Chondrocyte (in vitro differentiated cells): ENCODE measurements at places on chromosomes 4 and X.

GRCh38 chr4:26369581-26369980 lies 48.8 kb downstream of the RBPJ start:
- no peak for DNase-seq

GRCh38 chr4:122212880-122213279 lies 60.7 kb downstream of the BLTP1 start:
- no peak for DNase-seq

- DNase-seq, result no peak
Observed at GRCh38 chrX:13257223-13258051, 62.4 kb downstream of the ATXN3L start.

GRCh38 chr4:126532527-126532926 lies 1100.2 kb upstream of the INTU start:
- no peak for DNase-seq

DNA sequence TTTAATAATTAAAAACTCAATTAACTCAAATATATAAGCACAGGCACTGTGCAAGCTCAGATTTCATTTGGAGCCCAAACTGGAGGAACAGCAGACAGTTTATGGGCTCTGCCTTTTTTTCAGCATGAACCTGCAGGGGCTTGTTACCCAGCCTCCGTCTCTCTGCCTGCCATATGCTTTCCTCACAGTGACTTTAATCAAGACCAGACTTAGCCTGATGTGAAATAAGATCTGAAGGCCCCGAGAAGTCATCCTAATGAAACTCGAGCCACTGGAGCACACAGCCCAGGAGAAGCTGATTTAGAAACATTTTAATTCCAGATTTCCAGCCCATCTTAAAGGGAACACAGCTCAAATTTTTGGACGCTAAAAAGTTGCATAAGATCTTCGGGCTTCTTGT lies 55.6 kb downstream of the SPATA18 start:
- no peak for DNase-seq

GRCh38 chr4:25320773-25321172 lies 8.2 kb downstream of the ZCCHC4 start:
- no peak for DNase-seq

GRCh38 chr4:25117274-25117673 lies 43.0 kb downstream of the SEPSECS start:
- no peak for DNase-seq

GRCh38 chr4:88963817-88964216 lies 93.2 kb downstream of the FAM13A start:
- no peak for DNase-seq

- no peak for DNase-seq
Observed at GRCh38 chr4:156710365-156711192, 261.0 kb downstream of the PDGFC start.

GRCh38 chr4:158159054-158159717 lies 13.6 kb downstream of the GASK1B start:
- no peak for DNase-seq

DNA sequence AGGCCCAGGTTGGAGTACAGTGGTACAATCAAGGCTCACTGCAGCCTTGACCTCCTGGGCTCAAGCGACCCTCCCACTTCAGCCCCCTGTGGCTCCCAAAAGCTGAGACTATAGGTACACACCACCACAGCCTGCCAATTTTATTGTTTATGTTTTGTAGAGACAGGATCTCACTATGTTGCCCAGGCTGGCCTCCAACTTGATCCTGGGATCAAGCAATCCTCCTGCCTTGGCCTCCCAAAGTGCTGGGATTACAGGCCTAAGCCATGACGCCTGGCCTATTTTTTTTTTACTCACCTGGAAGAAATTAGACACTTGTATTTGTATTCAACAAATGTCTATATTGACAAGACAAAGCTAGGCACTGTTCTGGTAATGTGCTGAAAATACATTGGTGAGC lies 25.1 kb downstream of the FAM156A start:
- DNase-seq, result no peak

- no peak for DNase-seq
Observed at GRCh38 chr4:134862116-134862515, 660.5 kb upstream of the PABPC4L start.

GRCh38 chrX:31329298-31329697 lies 257.5 kb upstream of the FTHL17 start:
- DNase-seq, result no peak

DNA sequence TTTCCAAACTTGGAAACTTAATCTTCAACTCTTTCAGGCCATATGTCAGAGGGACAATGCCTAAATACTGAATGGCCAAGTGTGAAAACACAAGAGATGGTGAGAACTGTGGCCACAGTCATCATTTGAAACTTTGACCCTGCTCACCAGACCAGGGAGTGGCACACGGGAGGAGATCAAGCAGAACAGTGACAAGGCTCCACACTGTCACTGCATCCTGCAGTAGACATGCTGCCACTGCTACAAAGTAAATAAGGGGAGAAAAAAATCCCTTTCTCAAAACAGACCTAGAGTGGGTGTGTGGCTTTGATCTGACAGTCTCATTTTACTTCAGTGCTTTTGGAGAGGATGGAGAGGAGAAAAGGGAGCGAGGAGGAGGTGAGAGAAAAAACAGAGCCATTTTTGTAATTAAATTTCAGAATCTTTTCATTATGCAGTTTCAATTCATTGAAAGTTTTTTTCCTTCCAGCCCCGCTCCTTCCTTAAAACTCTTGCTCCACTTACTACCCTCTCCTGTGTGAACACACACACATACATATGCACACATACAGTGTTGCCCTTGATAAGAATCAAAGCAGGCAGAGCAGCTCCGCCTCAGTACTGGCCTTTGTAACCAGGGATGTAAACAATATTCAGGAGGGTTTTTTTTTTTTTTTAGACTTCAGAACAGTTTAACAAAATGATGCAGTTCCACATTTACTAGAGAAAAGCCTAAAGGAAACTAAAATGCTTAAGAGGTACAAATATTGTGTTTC lies 34.4 kb downstream of the NEXMIF start:
- no peak for DNase-seq

DNA sequence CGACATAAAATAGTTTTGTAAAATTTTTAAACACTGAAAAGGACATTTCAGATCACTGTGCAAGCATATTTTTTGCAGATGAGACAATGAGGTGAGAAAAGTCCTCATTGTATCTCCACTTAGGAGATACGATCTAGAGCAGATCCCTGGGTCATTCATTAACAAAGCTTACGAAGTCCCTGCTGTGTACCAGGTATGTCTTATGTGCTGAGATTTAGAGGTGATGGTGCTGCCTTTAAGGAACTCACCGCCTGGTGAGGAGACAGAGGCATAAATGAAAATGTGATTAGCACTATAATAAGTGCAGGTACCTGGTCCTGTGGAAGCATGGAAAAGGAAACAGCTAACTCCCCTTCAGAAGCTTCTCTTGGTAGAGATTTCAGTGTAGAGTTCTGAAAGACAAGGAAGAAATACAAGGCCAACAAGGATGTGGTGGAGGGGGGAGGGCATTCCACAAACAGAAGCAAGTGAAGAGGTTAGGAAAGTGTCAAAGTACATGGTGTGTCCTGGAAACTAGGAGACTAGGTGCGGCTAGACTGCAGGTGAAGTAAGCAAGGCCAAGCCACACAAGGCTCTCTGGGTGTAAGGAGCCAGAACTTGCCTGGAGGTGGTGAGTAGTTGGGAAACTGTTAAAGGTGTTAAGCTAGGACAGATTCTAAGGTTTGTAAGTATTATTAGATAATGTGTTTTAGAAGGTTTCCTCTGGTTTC lies 1.5 kb upstream of the NDNF start:
- DNase-seq, result no peak

- no peak for DNase-seq
Observed at GRCh38 chr4:58214376-58214775, 1104.2 kb upstream of the IGFBP7 start.

- no peak for DNase-seq
Observed at GRCh38 chr4:2867758-2868491, 24.3 kb downstream of the ADD1 start.

- DNase-seq, result no peak
Observed at GRCh38 chr4:15451866-15452765, 17.6 kb upstream of the CC2D2A start.

DNA sequence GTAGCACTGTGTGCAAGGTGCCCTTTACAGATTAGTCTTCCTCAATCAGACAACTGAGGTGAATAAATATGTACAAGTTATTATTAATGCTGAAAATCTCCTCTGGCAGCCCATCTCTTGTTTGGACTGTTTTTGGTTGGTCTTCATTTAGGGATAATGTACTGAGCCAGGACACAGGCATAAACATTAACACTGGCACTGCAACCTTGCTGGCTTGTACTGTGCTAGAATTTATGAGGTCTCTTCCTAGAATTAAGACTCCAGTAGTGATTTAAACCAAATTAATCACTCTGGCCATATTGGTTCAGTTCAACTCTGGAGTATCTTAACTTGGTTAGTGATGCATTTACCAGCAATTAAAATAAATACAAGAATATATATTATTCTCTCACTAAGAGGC lies 244.7 kb upstream of the GK2 start:
- DNase-seq, result no peak

GRCh38 chr4:67713529-67714247 lies 12.7 kb upstream of the UBA6 start:
- DNase-seq, result no peak

- DNase-seq, result no peak
Observed at GRCh38 chrX:108447303-108447702, 7.7 kb downstream of the COL4A5 start.

DNA sequence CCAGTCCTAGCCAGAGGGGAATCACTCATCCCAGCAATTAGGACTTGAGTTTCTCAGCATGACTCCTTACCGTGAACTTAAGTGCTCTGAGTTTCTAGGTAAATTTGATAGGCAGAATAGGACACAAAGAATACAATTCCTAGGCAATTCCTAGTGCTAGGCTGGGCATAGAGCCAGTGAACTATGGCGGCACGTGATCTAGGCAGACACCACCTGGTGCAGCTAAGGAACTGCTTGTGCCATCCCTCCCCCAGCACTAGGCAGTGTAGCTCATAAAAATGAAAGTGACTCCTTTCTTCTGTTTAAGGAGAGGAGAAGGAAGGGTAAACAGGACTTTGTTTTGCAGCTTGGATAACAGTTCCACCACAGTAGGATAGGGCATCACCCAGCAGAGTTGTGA lies 736.3 kb upstream of the PCDH7 start:
- DNase-seq, result no peak

DNA sequence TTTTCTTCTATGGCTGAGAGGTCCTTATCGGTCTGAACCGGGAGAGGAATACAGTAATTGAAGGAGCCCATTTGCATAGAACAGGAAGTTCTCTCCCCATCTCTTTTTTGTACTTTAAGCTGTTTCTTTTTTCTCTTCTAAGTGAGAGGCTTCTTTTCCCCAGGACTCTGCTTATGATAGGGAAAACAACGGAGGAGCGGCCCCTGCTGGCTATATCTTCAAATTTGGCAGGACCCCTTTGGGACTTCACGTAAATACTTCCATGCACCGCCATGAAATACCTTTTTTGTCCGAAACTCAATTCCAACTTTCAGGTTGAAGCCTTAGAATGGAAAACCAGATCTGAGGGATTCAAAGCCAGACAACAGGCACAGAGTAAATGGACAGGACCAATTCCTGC lies 1153.0 kb upstream of the INTU start:
- no peak for DNase-seq
